ENCODE measurements at places on chromosomes 7 and 10.

GRCh38 chr10:121695731-121696464 lies 97.7 kb upstream of the FGFR2 start:
- no peak for DNase-seq

GRCh38 chr10:63375458-63375857 lies 90.3 kb downstream of the JMJD1C start:
- DNase-seq: no peak

DNA sequence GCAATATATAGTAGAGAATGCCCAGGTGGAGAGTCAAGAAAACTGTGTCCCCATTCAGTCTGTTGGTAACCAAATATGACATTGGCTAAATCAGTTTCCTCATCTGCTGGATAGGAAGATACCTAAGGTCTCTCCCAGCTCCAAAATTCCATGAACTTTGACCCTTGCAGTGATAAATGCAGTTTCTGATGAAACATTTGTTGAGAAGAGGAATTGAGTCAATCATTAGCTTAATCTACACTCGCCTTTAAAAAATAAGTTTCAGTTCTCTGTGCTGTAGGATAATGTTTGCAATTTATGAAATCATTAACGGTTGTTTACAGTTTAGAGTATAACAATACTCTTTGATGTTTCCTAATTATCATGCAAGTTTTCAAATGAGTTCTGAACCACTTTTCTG lies 38.0 kb upstream of the SLC25A13 start:
- no peak for DNase-seq

DNA sequence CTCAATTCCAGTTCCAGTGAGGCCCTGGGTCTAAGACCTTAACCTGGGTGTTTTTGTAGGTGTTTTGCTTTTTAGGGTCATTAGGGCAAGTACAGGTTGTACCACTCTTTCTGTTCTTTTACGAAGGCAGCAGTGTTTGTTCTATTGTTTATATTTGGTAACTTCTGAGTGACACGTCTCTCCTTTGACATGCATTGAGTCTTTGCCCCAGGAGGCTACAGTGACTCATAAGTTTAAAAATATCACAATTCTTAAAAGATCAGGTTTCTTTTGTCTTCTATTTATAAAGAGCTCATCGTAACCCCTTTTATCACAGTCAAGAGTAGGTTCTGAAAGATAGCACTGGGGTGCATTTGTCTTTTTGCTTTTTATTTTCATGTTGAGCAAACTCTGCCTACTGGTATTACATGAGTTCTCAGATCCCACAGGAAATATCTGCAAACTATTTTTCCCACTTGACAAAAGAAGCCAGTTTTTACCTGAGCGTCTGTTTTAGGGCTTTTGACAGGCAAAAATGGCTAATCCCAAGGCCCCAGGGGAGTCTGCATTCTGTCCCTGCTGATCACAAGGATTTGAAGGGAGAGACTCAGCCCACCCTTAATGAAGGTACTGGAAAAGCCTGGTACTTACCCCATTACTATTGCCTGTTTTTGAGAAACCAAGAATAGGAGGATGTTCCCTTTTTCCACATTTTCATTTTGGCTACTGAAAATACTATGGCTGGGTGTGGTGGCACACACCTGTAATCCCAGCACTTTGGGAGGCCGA lies 7.9 kb downstream of the NUDT13 start:
- no peak for DNase-seq

GRCh38 chr10:86226781-86227201 lies 139.8 kb downstream of the GRID1 start:
- DNase-seq: peak; percentile 9

GRCh38 chr10:52106899-52107298 lies 207.2 kb upstream of the DKK1 start:
- no peak for DNase-seq

GRCh38 chr7:42611289-42611928 lies 300.5 kb downstream of the C7orf25 start:
- DNase-seq: no peak

- DNase-seq: no peak
Observed at GRCh38 chr7:92621561-92622023, 31.4 kb upstream of the FAM133B start.

DNA sequence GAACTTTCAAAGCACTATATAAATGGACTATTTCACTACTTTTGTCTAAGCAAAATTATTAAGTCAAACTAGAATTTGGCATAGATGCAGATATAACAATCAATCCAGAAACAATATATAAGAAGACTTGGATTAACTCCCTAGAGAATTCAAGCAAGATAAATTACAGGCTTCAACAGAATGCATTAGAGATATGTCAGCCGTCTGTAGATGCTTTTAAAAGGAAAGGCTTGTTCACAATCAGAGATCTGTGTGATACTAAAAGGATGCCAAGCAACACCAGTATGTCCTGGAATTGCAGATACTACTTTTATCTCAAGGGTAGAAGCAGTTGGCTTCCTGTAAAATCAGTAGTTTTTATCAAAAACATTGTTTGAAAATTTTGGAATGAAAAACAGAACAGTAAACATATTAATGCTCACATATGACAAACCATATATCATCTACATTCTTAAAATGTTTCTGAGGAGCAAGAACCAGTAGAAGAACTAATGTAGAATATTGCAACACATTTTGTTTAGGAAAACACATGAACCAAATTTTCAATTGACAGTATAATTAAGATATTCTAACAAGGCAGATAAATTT lies 947.9 kb upstream of the LRRN3 start:
- no peak for DNase-seq

- peak; percentile 55 for DNase-seq
Observed at GRCh38 chr7:1144269-1144771, 15.7 kb downstream of the ZFAND2A start.

GRCh38 chr10:120950051-120950561 lies 98.9 kb downstream of the WDR11 start:
- DNase-seq: peak; percentile 72

- DNase-seq: no peak
Observed at GRCh38 chr10:91307489-91307888, 87.0 kb downstream of the PCGF5 start.

- DNase-seq: no peak
Observed at GRCh38 chr7:116395141-116395791, 104.3 kb upstream of the CAV2 start.

GRCh38 chr10:31932838-31933237 lies 4.2 kb upstream of the ARHGAP12 start:
- DNase-seq: no peak

GRCh38 chr7:90579181-90579688 lies 16.9 kb upstream of the CDK14 start:
- peak; percentile 40 for DNase-seq

- no peak for DNase-seq
Observed at GRCh38 chr10:17831896-17832295, 22.7 kb downstream of the MRC1 start.

GRCh38 chr10:124551755-124552154 lies 90.1 kb downstream of the LHPP start:
- DNase-seq: peak; percentile 41

DNA sequence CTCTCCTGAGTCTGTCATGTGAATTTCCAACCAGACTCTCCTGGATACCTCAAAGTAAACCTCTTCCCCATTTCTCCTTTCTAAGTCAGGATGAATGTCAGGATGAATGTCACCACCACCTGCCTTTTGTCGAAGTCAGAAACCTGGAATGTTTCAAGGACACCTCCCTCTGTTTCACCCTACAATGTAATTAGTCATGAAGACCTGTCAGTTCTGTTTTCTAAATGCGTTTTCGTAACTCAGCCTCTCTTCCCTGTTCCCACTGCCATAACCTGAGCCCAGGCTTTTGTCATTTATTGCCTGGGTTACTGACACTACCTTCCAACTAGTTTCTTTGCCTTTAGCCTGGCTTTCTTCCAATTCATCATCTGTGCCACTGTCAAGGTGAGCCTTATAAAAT lies 5.5 kb upstream of the STN1 start:
- no peak for DNase-seq

DNA sequence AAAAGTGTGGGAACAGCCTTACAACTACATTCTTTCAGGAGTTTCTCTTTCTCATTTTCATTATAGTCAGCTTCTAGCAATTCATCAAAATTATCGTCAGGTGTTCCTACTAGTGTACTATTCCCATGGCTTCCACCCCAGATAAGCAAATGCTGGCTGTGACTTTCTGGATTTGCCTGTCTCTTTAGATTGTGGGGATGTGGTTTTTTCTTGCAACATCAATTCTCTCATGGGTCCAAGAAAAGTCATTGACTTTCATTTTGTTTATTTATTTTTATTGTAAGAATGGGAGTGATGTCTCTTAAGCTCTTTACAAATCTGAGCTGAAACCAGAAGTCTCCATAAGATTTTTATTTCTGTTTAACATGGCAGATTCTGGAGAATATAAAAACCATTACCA lies 349.7 kb upstream of the SEMA3C start:
- DNase-seq: no peak

DNA sequence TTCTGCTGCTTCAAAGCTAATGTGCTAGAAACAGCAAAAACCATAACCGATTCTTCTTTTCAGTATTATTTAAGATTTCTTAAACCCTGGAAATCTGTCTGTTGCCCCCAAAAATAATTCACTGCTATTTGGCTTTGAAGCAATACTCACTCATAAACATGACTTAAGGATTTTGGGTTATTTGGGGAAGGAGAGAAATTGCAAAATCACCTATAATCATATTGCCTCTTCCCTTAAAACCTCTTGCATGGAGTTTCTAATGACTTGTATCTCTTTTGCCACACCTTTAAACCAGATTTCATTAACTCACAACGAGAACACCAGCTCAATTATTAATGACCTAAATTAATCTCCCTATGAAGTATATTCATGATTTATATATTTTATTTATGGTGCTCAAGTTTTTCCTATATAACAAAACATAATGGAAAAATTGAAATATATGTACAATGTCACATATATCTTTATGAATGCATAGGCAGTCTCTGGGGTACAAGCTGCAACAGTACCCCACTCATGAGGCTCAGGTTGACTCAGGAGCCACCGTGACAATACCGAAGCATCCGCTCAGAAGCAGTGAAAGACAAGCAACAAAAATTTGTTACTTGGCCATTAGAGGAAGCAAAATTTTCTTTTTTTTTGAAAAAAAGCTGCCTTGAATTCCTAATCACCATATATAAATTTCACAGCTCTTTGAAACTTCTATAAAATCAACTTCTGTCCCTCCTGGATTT lies 3.0 kb downstream of the NAMPT start:
- no peak for DNase-seq

- no peak for DNase-seq
Observed at GRCh38 chr10:121886997-121887622, 40.7 kb downstream of the ATE1 start.

DNA sequence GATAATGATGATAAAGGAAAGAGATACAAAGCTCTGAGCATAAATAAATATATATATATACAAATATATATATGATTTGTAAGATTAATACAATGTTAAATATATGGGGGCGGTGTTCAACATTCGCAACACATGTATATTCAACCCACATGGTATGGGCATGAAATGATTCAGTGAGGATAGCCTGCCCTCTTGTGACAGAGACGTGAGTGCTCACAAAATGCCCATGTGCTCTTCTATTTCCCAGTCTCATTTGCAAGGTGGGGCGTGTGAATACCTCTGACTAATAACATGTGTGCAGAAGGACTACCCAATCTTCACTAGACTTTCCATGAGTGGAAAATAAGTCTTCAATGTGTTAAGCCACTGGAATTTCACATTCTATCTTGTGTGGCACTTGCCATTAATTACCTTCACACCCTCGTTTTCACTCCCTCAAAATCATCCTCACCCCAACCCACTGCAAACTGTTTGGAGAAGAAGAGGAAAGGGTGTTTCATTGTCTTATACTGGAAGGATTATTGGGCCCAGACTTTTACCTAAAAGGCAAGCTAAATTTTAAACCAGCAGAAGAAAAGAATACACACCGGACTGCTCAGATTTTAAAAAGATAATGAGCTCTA lies 26.9 kb downstream of the ASAH2 start:
- DNase-seq: no peak

DNA sequence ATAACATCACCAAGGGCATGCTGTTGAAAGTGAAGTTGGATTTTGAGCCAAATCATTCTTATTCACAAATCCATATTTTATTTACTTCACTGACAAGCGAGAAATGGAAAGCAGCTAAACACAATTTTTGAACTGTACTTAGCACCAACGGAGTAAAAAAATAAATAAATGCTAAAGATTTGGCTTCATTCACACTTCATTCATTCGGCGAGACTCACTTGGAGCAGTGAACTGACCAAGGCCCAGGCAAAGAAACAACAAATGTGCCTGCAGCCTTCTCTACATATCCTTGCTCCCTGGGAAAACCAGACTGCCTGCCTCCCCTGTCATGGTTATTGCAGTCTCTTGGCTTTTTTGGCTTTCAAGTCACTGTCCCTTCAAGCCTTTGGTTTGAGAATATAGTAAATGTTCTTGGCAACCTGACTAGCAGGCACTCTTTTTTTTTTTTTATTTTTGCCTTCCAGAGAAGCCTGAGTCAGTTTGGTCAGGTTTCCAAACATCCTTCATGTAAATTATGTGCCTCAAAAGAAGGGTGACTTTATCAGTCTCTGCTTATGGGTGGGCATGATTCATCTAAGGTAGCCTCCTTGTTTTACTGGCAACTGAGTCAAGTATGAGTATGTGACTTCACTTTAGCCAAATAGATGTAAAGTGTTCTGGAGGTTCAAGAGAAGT lies 177.6 kb upstream of the MEOX2 start:
- no peak for DNase-seq

- DNase-seq: no peak
Observed at GRCh38 chr10:63901228-63901627, 380.0 kb downstream of the REEP3 start.

- no peak for DNase-seq
Observed at GRCh38 chr7:130332259-130333053, 12.2 kb upstream of the CPA5 start.

Data from kidney (tissue), 22 donors.